ENCODE measurements at places on chromosomes 16 and 17.

DNA sequence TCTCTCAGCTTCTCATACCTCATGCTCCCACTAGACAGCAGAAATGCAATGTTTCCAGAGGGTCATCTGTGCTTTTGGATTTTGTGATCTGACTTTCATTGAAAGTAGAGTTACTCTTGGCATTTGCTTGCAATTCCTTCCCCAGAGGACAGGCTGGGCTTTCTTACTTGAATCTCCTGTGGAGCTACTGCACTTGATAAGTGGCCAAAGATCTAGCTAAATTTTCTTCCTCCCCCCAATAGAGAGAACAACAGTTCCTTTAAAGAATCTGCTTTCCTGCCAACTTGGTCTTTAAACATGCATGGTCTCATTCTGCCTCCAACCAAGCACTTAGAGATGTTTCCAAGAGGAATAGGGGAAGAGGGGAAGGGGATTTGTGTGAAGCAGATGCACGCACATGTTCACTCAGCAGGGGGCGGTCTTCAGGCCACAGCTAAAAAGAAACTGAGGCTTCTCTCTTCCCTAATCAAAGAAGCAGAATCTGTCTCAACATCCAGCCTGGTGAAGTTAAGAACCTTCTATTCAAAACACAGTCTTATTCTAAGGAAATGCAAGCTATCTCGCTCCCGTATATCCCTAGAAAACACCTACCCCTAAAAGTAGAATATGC lies 229.6 kb downstream of the ZFHX3 start:
- no peak overlapping the region for H3K27ac ChIP-seq
- H3K4me1 ChIP-seq = no peaks in the 10 kb centered on the region
- H3K27me3 ChIP-seq = no peaks in the 10 kb centered on the region
- H3K4me3 ChIP-seq = no peak overlapping the region
- DNase-seq = no peak
- peaks cover 3% of the 10 kb centered on the region for H3K36me3 ChIP-seq

- peaks cover 4% of the 10 kb centered on the region for H3K27me3 ChIP-seq
- H3K27ac ChIP-seq = no peak overlapping the region
- no peaks in the 10 kb centered on the region for H3K36me3 ChIP-seq
- DNase-seq = no peak
Measured at GRCh38 chr16:50046853-50047252, 18.9 kb upstream of the HEATR3 start.

- H3K36me3 ChIP-seq = peaks cover 18% of the 10 kb centered on the region
- peaks cover 42% of the 10 kb centered on the region for H3K4me1 ChIP-seq
- H3K27me3 ChIP-seq = no peaks in the 10 kb centered on the region
- H3K27ac ChIP-seq = no peak overlapping the region
- H3K4me3 ChIP-seq = no peak overlapping the region
Measured at GRCh38 chr16:87395181-87395842, 3.2 kb downstream of the MAP1LC3B start.

DNA sequence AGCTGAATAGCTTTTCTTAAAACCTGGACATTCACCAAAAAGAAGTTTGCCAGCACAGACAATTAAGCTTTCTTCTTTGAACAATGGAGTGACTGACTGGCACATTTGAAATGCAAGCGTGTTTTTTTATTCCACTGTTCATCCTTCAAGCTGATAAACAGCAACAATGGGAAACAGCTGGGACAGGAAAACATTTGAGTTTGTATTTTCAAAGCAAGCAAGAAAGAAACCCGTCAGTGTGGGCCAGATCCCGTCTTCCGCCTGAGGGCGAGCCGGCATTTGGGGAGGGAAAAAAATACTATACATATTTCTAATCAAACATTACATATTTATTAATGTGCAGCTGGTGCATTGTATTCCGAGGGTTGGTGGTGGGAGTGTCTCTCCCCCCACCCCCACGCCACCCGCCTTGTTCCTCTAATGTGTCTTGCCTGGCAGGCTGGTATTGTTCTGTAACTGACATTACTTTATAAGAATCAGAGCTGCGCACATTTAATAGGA lies 94.3 kb downstream of the CYLD start:
- H3K4me1 ChIP-seq = peaks cover 3% of the 10 kb centered on the region
- no peak overlapping the region for H3K27ac ChIP-seq
- H3K27me3 ChIP-seq = peaks cover 13% of the 10 kb centered on the region
- no peaks in the 10 kb centered on the region for H3K36me3 ChIP-seq
- no peak for DNase-seq

DNA sequence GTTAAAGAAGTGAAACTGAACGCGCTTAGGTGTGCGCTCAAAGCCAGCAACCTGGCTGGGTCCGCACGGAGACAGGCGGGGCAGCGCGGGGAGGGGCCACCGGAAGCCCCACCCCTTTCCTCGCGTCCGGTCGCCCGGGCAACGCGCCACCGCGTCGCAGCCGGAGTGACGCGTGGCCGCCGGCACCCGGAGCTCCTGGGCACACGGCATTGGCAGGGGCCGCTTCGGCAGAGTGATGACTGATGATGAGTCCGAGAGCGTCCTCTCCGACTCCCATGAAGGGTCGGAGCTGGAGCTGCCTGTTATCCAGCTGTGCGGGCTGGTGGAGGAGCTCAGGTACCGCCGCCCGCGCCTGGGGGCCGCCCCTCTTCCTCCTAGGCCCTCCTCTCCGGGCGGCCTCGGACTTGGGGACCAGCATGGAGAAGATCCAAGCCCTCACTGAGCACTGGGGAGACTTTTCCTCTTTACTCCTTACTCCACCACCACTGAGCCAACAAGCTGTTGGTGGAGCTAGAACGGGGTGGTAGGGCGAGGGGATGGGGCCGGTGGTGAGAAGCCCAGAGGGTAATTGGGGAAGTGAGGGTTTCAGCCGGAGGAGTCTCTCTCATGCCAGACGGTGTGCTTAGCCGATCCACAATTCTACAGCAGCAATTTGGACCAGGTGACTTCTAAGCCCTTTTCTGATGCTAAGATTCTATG lies 44.9 kb downstream of the PRSS54 start:
- H3K27me3 ChIP-seq = no peaks in the 10 kb centered on the region
- peaks cover 5% of the 10 kb centered on the region for H3K36me3 ChIP-seq
- H3K4me1 ChIP-seq = peaks cover 16% of the 10 kb centered on the region
- H3K4me3 ChIP-seq = peak overlapping the region; percentile 68
- peak; percentile 80 for DNase-seq

DNA sequence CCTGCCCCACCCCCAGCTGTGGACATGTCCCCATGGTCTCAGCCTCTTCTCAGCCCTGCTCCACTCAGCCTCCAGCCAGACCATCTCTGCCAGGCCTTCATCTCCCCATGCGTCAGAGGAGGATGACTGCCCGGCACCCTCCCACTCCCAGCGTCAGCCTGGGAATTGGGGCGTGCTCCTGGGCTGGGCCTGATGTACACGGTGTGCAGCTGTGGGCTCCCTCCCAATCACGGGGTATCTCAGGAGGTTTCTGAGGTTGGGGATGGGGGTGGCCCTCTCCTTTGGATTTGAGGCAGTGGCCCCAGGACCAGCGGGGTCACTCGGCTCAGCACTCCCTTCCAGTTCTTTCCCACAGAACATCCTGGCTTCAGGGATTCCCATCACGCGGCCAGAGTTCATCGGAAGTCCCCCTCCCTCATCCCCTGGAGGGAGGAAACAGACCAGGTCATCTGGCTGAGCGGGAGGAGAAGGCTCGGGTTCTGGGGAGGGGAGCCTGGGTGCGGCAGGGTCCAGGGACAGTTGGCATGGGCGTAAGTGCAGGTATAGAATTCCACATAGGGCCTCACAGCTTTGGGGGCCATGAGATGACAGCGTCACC lies 36.9 kb downstream of the SOCS3 start:
- H3K27me3 ChIP-seq = no peaks in the 10 kb centered on the region
- no peaks in the 10 kb centered on the region for H3K36me3 ChIP-seq
- peaks cover 41% of the 10 kb centered on the region for H3K4me1 ChIP-seq
- H3K4me3 ChIP-seq = no peak overlapping the region
- DNase-seq = no peak

GRCh38 chr17:601926-602303 lies 112.7 kb downstream of the VPS53 start:
- H3K4me1 ChIP-seq = no peaks in the 10 kb centered on the region
- no peak overlapping the region for H3K27ac ChIP-seq
- peaks cover 31% of the 10 kb centered on the region for H3K36me3 ChIP-seq
- no peaks in the 10 kb centered on the region for H3K27me3 ChIP-seq
- H3K4me3 ChIP-seq = no peak overlapping the region
- no peak for DNase-seq
